ENCODE measurements at places on chromosomes 1 and 21.

- no peak for DNase-seq
Measured at GRCh38 chr1:183958958-183959357, 78.6 kb downstream of the COLGALT2 start.

DNA sequence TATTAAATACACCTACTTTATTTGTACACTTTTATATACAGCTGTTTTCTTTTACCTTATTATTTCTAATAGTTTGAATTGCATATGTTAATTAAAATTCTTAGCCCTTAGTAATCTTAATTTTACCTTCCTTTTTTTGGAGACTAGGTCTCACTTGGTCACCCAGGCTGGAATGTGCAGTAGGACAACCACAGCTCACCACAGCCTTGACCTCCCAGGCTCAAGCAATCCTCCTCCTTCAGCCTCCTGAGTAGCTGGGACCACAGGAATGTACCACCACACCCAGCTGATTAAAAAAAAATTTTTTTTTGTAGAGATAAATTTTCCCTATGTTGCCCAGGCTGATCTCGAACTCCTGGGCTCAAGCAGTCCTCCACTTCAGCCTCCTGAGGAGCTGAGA, 15.0 kb upstream of the SDC3 start:
- DNase-seq = no peak

DNA sequence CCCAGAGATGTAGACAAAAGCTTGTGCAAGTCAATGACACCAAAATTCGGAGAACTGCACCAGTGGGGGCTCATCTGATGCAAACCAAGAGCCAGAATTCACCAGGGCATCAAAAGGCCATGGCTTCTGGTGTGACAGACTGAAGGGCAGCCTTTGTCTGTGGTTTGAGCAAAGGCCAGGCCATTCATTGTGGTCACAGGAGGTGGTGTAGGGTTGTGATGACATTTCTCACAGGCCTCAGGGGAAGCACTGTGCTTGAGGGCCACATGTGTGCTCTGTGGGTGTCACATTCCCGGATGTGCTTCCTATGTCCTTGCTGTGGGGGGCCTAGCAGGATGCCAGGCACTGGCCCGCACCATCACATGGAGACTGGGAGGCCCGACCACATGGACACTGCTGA, 22.5 kb upstream of the KCNE1 start:
- DNase-seq = peak; percentile 73

DNA sequence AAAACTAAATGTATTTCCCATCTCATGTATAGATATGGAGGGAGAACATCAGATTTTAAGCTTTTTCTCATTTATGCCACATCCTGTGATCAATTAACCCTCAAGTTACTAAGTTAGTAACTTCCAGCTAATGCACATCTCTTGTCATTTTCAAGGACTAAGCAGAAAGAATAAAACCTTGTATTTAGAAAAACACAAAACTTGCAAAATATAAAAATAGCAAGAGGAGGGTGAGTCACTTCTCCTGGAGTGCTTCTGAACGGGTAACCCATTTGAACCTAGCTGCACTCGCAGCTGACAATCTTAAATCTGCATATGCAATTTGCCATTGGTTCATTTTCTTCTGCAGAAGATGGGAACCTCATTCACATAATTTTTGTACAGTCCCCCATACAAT, 500.5 kb downstream of the SETD4 start:
- no peak for DNase-seq

GRCh38 chr1:223102797-223103533, 40.1 kb downstream of the TLR5 start:
- DNase-seq = no peak

DNA sequence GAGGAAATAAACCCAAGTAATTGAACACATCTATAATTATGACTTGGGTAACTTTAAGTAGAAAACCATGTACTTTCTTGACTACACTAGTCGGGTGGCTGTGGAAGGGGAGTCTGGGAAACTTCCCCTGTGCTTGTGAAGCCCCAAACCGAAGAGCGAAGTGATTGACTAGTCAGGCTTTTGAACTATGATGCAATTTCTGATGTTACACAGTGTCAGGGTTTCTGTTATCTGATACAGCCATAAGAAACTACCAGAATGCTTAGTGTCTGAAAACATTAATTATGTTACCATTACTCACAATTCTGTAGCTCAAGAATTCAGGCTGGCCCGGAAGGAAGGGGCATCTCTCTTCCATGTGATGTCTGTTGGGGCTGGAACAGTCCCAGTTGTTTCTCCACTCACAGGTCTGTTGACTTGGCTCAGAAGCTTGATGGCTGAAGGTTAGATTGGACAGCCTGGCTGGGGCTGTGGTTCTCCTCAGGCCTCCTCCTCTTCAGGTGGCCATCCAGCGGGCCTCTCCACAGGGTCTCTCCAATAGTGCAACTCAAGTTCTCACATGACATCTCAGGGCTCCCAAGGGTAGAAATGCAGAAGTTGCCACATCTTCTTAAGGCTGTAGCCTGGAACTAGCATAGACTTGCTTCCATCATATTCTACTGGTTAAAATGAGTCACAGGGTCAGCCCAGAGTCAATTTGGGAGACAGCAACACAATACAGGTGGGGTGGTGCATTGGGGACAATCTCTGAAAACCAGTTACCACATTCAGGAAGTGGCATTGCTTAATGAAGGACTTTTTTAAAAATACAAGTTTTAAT, 8.3 kb upstream of the C8B start:
- no peak for DNase-seq

DNA sequence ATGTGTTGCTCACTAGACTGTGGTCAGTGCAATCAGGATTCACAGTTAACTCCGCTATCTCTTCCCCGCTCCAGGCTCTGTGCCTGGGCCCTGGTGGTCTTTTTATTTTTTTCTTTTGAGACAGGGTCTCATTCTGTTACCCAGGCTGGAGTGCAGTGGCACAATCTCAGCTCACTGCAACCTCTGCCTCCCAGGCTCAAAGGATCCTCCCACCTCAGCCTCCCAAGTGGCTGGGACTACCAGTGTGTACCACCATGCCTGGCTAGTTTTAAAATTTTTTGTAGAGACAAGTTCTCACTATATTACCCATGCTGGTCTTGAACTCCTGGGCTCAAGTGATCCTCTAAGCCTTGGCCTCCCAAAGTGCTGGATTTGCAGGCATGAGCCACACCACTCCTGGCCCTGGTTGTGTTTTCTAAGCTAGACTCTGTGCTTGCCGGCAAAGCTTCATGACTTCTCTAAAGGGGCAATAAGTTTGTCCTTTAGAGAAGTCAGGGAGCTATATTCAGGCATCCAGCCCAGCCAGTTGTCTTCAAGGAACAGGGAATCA, 1.4 kb downstream of the RCSD1 start:
- no peak for DNase-seq

DNA sequence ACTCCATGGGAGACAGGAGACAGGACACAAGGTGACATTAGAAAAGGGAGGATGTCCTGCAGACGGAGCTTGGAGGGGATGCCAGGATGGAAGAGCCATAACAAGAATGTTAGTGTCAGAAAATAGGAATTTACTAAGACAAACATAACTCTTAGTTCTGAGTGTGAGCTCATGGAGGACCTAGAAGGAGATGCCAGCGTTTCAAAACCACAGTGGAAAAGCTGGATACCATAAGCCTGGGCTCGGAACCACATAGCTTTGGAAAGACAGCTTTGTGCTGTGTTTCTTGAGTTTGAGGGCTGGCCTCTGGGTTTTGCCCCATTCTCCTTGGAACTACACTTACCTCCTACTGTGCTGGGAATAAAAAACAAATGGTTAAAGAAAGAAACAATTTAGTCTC, 128.4 kb downstream of the S1PR1 start:
- no peak for DNase-seq

DNA sequence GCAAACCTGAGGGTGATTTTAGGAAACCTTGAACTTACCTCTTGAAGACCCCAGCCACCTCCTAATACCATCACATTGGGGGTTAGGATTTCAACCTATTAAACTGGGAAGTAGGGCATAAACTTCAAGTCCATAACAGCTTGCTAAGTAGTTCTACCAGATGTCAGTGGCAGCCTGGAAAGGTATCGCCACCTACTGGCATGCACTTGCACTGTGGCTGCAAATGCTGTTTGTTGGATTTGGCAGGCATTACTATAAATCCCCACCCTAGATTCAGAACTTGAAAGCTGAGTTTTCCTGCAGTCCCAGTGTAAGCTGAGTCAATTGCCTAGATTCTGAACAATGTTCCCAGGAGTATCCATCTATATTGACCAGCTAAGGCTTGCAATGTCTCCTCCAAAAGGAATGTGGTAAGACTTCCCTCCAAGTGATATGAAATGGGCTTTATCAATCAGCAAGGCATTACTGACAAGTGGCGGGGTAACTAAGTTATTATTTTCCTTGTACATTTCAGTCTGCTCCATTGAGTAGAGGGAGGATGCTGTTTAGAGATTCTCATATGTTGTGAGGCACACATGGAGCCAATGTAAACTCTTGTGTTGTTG, 474.5 kb downstream of the PTPRC start:
- DNase-seq = peak; percentile 75

DNA sequence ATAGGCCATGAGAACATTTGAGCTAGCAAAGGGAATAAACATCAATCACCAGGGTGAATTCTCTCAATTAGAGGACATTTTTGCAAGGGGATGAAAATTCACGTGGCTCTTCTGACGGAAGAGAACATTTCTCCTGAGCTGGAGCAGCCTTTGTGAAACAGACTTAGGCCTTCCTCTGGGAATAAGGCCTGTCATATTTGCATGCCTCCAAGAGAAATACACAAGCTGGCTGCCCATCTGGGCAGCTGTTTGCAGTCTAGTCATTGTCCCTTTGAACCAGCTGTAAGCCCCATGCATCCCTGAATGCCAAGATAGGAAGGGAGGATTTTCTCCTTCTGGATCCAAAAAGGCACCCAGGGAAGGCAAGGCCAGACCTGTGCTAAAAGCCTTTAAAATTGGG, 5.5 kb downstream of the LEMD1 start:
- no peak for DNase-seq

- no peak for DNase-seq
Measured at GRCh38 chr1:71135571-71135970, 54.7 kb upstream of the ZRANB2 start.

GRCh38 chr1:15758953-15759661, 512 bp downstream of the FBLIM1 start:
- no peak for DNase-seq

DNA sequence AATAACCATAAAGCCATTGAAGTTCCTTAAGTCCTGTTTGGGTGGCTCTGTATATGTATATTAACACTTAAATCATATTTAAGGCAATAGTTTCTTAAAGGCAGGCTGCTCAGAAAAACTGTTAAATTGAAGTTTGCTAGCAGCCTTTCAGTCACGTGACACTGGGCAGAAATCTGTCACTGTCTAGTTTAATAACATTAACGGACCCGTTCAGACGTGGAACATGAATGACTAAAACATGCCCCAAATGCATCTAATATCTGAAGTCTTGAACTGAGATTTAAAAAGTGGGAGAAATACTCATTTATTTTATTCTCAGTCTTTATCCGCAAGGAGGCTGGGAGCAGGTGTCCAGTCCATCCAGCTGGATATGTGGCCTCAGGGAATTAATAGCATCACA, 3.3 kb upstream of the SPATA1 start:
- DNase-seq = no peak

- DNase-seq = no peak
Measured at GRCh38 chr1:38941527-38942019, at the start of gene RHBDL2. Gene RHBDL2, minus strand, starts transcription at chr1:38941830. Its CDS starts 22,618 bp downstream, at chr1:38919212.

- DNase-seq = no peak
Measured at GRCh38 chr1:13628711-13629110, 45.1 kb downstream of the PDPN start.

DNA sequence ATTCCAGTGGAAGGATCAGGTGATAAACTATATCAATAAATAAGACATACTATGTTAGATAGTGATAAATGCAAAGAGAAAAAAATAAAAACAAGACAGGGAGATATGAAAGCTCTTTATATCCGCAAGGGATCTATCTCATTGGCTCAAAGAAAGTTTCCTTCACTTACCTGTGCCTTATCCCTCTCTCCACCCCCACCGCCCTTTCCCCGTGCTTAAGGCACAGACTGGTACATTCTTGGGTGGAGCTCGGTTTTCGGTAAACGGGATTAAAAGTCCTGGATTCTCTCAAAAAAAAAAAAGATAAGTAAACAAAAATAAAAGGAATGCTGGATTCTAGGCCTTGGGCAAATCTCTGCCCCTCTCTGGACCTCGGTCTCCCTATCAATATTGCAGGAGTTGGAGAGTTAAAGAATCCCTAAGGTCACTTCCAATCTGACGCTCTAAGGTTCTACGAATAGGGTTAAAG, 593 bp upstream of the DNAJC16 start:
- no peak for DNase-seq

GRCh38 chr1:9086045-9086444, 16.6 kb upstream of the SLC2A5 start:
- DNase-seq = no peak

DNA sequence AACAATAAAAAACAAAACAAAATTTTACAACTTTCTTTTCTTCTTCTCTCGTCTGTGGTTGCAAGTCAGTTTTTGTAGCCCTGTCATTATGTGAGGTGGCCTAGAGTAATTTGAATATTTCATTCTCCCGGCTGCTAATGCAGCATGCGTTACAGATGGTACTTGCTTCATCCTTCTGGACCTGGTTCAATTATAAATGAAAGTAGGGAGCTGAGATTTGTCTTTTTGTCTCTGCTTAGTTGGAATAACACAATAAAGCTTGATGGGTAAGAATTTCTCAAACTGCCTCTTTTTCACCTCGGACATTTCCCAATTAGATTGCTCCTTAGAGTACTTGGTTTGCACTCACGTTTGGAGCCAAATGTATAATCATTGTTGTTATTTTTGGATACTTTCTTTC, 201.6 kb downstream of the PBX1 start:
- DNase-seq = no peak

- DNase-seq = no peak
Measured at GRCh38 chr1:47519491-47519890, 81.6 kb downstream of the FOXD2 start.

DNA sequence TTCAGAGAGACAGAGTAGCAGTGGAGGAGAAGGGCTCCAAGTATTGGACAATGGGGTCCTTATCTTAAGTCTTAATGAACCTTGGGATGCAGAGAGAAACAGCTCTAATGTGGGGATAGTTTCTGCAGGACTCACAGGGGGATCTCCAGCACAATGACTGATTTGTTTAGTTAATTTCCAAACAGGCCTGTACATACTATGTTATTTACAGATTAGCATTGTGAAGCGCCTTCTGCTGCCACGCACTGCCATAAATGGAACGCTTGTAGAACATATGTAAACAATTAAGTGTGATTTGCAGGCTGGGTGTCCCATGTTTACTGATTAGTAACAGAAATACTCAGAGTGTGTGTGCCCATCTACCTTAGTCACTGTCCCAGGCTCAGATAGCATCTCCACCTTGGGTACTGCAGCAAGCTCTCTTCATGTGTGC, 56.1 kb downstream of the NTPCR start:
- DNase-seq = no peak

Measured in SK-MEL-5 (cell line).